RKO (cell line): ENCODE measurements at places on chromosomes 7 and 10.
A peak's percentile ranks its signal among the peaks of the same experiment; 100 is the strongest.

DNA sequence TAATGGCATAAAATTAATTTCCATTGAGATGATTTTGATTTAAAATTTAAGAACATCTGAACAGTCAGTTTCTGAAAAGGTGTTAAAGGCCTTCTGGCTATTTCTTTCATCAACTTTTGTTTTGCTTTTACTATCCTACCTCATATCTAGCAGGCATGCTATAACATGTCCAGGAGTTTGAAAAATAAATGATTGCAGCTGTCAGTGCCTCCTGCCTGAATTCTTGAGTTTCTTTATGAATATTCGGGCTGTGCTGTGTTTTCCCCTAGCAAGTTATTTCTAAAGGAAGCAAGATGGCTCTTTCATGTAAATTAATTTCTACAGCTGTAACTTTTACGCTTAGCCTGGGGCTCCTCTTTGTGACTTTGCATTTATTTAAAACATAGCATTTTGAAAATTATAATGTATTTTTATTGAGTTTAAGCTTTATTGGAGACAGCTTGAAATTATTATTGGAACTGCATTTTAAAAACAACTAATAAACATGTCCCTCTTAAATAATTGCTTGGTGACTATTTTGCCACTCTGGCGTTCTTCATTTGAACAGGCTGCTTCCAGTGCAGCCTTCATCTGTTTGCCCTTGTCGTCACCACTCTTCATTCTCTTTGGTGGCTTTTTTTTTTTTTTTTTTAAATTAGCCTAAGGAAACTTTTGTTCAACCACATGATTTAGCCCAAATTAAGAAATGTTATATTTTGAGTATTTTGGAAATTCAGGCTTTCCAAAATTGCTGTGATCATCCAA lies 1083.4 kb upstream of the LRRN3 start:
- no peak for DNase-seq

DNA sequence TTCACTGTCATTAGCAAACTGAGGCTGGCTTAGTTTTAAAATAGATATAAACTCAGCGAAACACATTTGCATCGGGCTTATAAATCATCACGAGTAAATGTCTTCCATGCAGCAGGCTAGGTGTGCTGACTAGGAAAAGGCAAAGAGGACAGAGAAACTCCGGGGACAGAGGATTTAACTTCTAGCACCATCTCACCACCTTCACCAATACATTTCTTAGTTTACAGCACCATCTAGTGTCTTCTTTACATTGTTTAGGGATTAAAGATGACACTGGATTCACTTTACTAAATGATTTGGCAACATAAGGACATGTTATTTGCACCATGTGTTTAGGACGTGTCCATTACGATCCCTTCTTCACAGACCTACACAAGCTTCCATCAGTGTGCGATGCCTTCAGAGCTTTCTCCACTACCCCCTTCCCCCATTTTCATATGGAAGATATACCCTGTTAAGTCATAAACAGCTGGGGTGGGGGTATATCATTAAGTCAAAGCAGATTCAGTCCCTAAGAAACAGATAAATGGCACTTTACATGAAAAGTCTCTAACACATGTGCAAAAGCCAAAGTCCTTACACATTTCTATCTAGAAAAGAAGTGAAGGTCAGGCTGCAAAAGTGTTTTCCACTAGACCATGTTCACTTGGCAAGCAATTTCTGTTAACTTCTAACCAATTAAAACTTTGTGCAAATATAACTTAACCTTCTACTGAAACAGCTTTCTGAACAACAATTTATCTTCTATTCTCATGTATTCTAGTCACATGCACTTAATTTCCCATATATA lies 103.3 kb downstream of the GRB10 start:
- peak; percentile 63 for DNase-seq

DNA sequence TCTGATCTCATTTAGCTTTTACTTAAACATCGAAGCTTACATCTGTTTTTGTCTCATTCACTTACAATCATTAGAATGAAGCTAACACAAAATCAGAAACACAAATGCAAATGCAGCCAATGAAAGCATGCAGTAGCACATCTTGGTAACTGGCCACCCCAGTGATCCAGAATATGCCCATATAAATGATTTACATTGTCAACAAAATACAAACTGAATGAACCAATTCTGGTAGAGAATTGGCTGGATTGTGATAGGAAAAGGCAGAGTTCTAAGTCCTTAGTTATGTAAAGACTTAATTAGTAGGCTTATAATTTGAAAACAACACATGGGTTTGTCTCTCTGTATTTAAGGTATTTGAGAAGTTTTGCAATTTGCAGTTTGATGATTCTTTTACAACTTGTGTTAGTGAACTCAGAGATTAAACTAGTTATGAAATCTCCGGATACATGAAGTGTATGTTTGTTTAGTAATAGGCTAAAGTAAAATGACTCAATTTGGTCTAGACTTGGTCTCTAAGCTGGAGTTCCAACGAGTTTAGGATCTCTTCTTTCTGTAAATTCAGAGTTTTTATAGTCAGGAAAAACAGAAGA lies 21.2 kb downstream of the TECTB start:
- no peak for DNase-seq

- DNase-seq = no peak
Measured at GRCh38 chr10:117312430-117312829, 62.8 kb downstream of the PDZD8 start.

- DNase-seq = no peak
Measured at GRCh38 chr10:65413001-65413400, 1512.8 kb upstream of the LRRTM3 start.

DNA sequence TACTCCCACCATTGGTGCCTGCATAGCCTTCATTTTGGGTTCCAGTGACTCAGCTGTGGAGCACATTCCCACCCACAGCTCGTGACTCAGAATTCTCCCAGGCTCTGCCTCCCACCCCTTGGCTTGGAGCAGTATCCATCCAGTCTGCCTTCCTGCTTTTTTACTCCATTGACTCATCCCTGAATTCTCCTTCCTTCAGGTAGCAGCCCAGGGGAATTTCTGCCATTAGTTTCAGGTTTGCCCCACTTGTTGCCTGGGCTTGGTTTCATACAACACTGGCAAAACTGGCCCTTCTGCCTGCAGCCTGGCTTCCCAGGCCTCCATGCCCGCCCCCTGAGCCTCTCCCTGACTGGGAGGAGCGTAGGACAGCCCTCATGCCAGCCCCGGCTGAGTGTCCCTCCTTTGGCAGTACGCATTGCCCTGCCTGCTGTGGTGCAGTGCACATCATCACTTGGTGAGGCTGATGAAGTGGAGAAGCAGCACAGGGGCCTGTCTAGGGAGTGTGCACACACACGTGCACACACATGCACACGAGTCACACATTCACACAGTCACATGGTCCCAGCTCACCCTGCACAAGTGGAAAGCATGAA lies 55.0 kb downstream of the SNX10 start:
- DNase-seq = peak; percentile 53
